K562 (cell line): ENCODE measurements at places on chromosomes 2 and 18. TPM values are rescaled to one million over a fixed set of nuclear protein-coding genes. Genes with fewer than 3 reads are reported as not detected.

DNA sequence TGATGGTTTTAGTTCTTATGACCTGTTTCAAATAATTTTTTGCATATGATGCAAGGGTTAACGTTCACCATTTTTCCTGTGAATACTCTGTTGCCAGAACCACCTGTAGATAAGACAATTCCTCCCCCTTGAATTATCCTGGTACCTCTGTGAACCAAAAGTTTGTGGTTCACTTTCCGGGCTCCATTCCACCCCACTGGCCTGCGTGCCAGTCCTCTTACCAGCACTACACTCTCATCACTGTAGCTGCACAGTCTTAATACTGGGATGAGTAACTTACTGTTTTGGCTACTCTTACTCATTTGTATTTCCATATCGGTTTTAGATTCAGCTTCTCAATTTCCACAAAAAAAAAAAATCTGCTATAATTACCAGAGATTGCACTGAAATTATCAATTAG is 34.4 kb downstream of the AFG3L2 start:
- no peak for DNase-seq
- peaks cover 82% of the 10 kb centered on the region for H3K36me3 ChIP-seq
- H3K4me3 ChIP-seq, result no peak overlapping the region

The CHAC2 gene
- total RNA-seq, result 12.2 and 14.7 TPM in 2 replicates

The TBR1 gene
- total RNA-seq, result not detected in 2 replicates

DNA sequence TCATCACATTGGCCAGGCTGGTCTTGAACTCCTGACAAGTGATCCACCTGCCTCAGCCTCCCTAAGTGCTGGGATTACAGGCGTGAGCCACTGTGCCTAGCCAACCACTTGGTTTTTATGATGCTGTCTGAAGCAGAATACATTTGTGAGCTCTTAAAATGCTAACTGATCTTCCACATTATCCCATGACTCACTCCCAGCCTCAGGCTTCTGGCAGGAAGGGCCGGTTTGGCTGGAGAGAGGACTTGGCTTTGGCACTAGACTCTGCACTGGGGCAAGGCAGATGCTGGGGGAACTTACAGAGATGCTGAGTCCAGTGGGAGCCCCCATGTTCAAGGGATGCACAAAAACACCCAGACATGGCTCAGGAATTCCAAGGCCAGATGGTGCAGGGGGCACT is 40.5 kb upstream of the SH3BP4 start:
- H3K36me3 ChIP-seq, result no peaks in the 10 kb centered on the region
- DNase-seq, result no peak
- no peak overlapping the region for H3K27ac ChIP-seq
- H3K27me3 ChIP-seq, result peaks cover 6% of the 10 kb centered on the region

GRCh38 chr18:2880473-2880872 is 33.7 kb downstream of the EMILIN2 start:
- no peak for DNase-seq
- H3K27me3 ChIP-seq, result peaks cover 11% of the 10 kb centered on the region
- no peak overlapping the region for H3K27ac ChIP-seq
- H3K4me1 ChIP-seq, result peaks cover under 1% of the 10 kb centered on the region; the same call in 2 of the 3 replicates
- H3K36me3 ChIP-seq, result no peaks in the 10 kb centered on the region

- H3K4me3 ChIP-seq, result no peak overlapping the region
- no peak overlapping the region for H3K27ac ChIP-seq
- no peaks in the 10 kb centered on the region; the same call in 1 of the 2 replicates for H3K27me3 ChIP-seq
- no peaks in the 10 kb centered on the region for H3K4me1 ChIP-seq
- H3K36me3 ChIP-seq, result no peaks in the 10 kb centered on the region
Measured at GRCh38 chr2:203782262-203782976, 76.0 kb downstream of the CD28 start.

GRCh38 chr18:59208602-59209125 is 11.3 kb upstream of the GRP start:
- no peaks in the 10 kb centered on the region for H3K36me3 ChIP-seq
- no peak for DNase-seq
- no peaks in the 10 kb centered on the region for H3K4me1 ChIP-seq
- no peaks in the 10 kb centered on the region for H3K27me3 ChIP-seq
- no peak overlapping the region for H3K27ac ChIP-seq

The CLASP1 gene
- 38.3 and 40.3 TPM in 2 replicates for total RNA-seq

DNA sequence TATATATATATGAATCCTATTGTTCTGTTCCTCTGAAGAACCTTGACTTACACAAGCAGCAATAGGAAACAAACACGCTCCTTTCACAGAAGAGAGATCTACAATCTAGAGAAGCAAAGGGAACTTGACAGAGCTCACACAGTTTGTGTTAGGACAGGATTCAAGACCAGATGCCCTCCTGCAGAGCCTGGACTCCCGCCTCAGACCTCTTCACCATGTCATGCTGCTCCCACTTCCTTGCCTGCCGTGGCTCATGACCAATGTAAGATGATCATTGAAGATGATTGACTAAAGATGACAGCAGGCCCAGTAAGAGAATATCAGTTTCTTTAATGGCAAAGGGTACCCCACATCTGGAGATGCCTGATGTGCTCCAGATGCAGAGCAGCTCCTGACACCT is 111.2 kb upstream of the AGAP1 start:
- peaks cover 13% of the 10 kb centered on the region; the same call in 2 of the 3 replicates for H3K27me3 ChIP-seq
- H3K27ac ChIP-seq, result no peak overlapping the region
- H3K4me1 ChIP-seq, result no peaks in the 10 kb centered on the region
- DNase-seq, result no peak
